ENCODE measurements at places on chromosomes 3 and 15. TPM values are rescaled to one million over a fixed set of nuclear protein-coding genes. Genes with fewer than 3 reads are reported as not detected.

GRCh38 chr3:143676021-143676420 lies 172.2 kb downstream of the SLC9A9 start:
- DNase-seq: no peak

DNA sequence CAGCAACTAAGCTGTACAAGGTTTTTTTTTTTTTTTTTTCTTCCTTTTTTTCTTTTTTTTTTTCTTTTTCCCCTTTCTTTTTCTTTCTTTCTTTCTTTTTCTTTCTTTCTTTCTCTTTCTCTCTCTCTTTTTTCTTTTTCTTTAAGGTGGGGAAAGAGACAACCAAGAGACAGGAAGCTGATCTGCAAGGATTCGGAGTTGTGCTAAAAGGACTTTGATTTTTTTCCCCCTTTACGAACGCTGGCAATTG lies 148 bp downstream of the RBMS3 start:
- no peak for DNase-seq

DNA sequence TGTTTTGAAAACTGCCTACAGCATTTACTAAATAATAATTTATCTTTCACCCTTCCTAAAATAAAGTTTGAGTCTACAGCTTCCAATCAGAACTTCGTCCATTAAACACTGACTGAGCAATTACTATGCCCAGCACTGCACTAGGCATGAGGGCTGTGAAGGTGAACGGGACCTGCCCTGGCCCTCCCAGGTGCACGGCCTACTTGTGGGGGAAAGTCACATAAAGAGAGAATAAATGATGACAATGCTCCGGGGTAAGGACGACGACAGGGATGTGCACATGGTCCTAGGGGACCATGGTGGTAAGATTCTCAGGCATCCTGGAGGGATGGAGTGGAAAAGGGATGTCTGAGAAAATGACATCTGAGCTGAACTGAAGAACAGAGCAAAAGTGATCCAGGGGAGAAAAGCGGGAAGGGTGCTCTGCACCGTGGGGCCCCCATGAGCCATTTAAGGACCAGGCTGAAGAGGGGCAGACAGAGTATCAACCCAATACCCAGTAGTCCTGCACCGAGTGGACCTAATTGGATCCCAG lies 11.5 kb downstream of the PLA2G4F start:
- DNase-seq: no peak

ALDH1A3 gene
- 0.37 TPM for polyA plus RNA-seq

DNA sequence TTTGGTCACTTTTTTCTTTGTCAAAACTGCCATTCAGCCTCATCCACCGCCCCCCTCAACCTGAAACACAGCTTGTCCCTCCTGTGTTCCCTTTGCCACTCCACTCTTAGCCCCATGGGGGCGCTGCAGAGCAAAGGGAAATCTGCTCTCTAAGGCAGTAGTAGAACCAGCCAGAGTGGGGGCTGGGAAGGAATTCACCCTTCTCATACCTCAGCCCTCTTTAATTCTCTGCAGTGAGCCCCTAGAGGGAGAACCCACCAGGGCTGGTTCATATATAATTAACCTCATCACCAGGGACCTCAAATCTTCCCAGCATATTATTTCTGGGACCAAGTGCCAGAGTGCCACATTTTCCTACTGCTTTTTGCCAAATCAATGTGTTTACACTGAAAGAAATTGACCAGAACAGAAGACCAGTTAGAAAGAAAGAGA lies 2.8 kb upstream of the BCL6 start:
- no peak for DNase-seq

DNA sequence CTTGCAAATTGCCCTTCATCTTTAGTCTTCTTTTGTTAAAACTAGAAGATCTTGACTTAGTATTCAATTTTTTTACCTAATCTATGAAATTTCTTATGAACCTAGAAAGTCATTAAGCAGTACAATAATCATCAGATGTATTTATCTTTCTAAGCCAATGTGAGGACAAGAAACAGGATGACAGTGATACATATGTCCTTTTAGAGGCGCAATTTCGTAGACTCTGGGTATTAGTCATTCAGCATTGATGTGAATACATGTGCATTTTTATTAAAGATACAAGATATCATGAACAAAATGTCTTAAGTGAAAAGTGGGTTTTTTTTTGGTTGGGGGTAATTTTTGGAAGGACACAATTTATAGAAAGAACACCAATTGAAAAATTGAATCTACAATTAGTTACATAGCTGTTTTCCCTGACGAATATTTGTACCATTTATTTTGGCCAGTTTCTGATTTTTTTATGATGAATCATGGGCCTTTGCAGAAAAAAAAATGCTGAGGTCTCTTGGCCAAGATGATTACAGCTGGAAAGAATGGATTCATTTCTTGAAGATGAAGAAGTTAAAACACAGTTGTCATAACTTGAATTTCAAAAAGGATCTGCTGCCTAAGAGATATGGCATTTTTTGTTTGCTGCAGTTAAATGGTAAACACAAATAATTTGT lies 48.9 kb upstream of the AGTR1 start:
- DNase-seq: no peak

GRCh38 chr15:31461911-31462480 lies 135.4 kb downstream of the KLF13 start:
- no peak for DNase-seq

GRCh38 chr15:26166429-26166828 lies 303.3 kb upstream of the ATP10A start:
- no peak for DNase-seq

CSPG4 gene
- polyA plus RNA-seq: 0.79 TPM

All from GM12878 (cell line).